ENCODE measurements at places on chromosomes 5 and 9. TPM values are rescaled to one million over a fixed set of nuclear protein-coding genes. Genes with fewer than 3 reads are reported as not detected.

DNA sequence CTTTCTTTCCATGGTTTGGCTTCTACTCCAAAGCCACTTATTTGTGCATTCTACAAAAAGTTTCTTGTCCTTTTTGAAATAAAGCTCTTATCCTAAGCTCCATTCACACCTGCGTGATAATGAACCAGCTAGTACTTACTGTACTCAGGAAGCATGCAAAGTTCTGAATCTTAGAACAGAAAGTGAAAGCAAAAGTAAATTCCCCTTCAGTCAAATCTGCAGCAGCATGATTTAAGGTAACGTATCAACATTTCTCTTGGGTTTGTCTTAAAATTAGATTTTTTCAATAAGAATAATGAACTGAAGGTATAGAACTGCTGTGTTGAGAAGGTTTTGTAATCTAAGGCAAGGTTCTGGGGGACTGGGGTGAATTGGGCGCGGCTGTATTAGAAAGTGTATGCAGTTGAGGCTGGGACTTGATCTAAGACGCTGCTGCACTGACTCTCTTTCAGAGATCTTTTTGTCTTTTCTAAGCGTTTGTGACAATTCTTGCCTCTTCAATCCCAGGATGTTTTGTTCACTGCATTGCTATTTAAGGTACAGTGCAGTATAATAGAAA, at the start of gene ERAP2:
Gene ERAP2 (plus strand): TSS at position 209 of the 559 bp plus-strand sequence. CDS start 3,186 bp downstream, outside the sequence.
- H3K4me1 ChIP-seq, result peaks cover 2% of the 10 kb centered on the region
- no peak for DNase-seq
- no peak within 1 kb of the TSS for H3K27ac ChIP-seq

Gene NR5A1
- not detected for total RNA-seq

DNA sequence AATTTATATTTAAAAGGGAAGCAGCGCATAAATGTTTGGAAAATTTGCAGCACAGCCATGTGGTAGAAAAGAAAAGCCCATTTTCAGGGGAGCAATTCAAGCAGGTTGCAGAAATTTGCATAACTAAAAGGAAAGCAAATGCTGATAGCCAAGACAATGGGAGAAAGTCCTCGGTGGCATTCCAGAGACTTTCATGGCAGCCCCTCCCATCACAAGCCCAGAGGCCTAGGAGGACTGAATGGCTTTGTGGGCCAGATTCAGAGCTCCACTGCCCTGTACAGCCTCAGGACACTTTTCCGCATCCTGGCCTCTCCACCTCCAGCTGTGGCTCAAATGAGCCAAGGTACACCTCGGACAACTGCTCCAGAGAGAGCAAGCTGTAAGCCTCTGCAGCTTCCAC, 462.9 kb downstream of the CDK5RAP2 start:
- DNase-seq, result no peak
- H3K4me1 ChIP-seq, result no peaks in the 10 kb centered on the region
- H3K36me3 ChIP-seq, result peaks cover 15% of the 10 kb centered on the region
- H3K27ac ChIP-seq, result no peak overlapping the region
- no peaks in the 10 kb centered on the region for H3K27me3 ChIP-seq

Gene TSLP
- total RNA-seq, result not detected

- no peaks in the 10 kb centered on the region for H3K36me3 ChIP-seq
- H3K4me3 ChIP-seq, result no peak overlapping the region
- no peak for DNase-seq
Measured at GRCh38 chr5:35066260-35066795, 18.6 kb upstream of the AGXT2 start.

GRCh38 chr9:14831661-14832060, 78.6 kb downstream of the FREM1 start:
- H3K4me3 ChIP-seq, result no peak overlapping the region
- no peak overlapping the region for H3K27ac ChIP-seq
- peaks cover 8% of the 10 kb centered on the region for H3K36me3 ChIP-seq

Gene MED7
- total RNA-seq, result 13.2 TPM

- peak overlapping the region; percentile 99 for H3K27ac ChIP-seq
- peaks cover 13% of the 10 kb centered on the region for H3K27me3 ChIP-seq
- peak; percentile 70 for DNase-seq
- peaks cover 10% of the 10 kb centered on the region for H3K36me3 ChIP-seq
- H3K4me3 ChIP-seq, result peak overlapping the region; percentile 100
Measured at GRCh38 chr9:100473276-100474081, 530 bp downstream of the TMEFF1 start.

DNA sequence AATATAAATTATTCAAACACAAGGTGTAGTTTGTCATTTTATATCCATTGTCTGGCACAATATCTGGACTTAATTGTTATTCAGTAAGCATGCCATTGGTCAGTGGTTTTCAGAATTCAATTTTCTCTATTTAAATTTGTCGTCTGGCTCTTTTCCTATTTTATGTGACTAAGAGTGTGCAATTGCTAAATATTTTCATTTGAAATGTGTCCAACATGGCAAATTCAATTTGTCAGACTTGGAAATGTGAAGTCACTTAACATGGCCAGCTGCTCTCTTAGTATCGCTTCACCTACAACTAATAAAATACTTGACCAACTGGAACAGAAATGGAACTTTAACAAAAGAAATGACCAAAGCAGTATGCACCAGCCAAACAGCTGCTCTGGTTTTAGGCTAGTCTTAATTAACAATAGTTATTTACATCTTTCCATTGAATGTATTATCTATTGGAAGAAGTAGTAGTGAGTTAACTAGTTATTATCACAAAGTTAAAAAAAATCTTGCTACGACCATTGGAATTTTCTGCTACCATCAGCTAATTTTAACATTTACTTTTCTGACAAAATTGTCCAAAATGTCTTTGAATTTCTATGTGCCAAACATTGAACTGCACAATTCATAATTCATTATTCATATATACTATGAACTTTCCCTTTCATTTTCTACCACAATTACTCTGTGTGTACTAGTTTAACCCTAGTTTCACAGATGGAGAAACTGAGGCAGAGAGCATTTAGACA, 720.7 kb upstream of the FAM174A start:
- no peaks in the 10 kb centered on the region for H3K36me3 ChIP-seq
- H3K4me1 ChIP-seq, result no peaks in the 10 kb centered on the region
- no peak overlapping the region for H3K4me3 ChIP-seq
- no peaks in the 10 kb centered on the region for H3K27me3 ChIP-seq

Gene IFNB1
- not detected for total RNA-seq

- no peaks in the 10 kb centered on the region for H3K36me3 ChIP-seq
- H3K27me3 ChIP-seq, result peaks cover 3% of the 10 kb centered on the region
- peaks cover 23% of the 10 kb centered on the region for H3K4me1 ChIP-seq
- no peak overlapping the region for H3K27ac ChIP-seq
- H3K4me3 ChIP-seq, result no peak overlapping the region
Measured at GRCh38 chr5:1497795-1498622, 25.8 kb downstream of the LPCAT1 start.

Gene ENC1
- total RNA-seq, result 302 TPM

DNA sequence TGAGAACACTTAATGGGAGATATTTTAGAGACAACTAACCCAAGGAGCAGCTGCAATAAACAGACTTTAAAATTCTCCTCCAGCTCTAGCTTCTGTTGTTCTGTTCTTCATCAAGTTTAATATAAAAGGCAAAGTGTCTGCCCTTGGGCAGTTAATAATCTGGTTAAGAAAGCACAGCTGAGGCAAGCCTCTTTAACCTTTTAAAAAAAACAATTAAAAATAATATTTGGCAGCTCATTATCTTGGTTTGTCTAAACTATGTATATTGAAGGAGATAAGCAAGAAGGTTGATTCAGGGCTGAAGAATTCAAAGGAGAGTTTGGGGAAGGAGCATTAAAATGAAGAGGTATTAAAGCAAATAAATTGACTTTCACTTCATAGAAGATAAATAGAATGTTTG, 75.4 kb downstream of the TSSK1B start:
- no peaks in the 10 kb centered on the region for H3K27me3 ChIP-seq
- peaks cover 10% of the 10 kb centered on the region for H3K36me3 ChIP-seq
- H3K4me3 ChIP-seq, result no peak overlapping the region
- no peak for DNase-seq
- no peak overlapping the region for H3K27ac ChIP-seq

- peaks cover 7% of the 10 kb centered on the region for H3K4me1 ChIP-seq
- no peak overlapping the region for H3K27ac ChIP-seq
- peaks cover 2% of the 10 kb centered on the region for H3K27me3 ChIP-seq
- peaks cover 10% of the 10 kb centered on the region for H3K36me3 ChIP-seq
Measured at GRCh38 chr5:125695996-125696655, 727.1 kb upstream of the GRAMD2B start.

DNA sequence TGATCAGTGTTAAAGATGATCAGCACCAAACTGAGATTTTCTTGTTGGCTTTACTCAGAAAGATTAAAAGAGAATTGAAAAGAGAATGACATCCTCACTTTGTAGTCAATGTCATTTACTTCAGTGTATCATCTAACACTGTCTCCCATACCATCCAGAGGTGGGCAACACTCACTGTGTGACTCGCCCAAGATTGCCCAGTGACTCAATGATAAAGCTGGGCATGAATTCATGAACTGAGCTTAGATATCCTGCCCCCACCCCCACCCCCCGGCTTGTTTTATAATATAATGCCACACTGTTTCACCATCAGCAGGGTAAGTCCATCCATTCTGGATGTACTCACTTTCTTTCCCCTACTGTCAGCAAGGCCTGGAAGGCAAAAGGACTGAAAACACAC, 242.2 kb downstream of the FAM114A2 start:
- peaks cover 2% of the 10 kb centered on the region for H3K4me1 ChIP-seq
- H3K36me3 ChIP-seq, result no peaks in the 10 kb centered on the region
- no peaks in the 10 kb centered on the region for H3K27me3 ChIP-seq
- H3K27ac ChIP-seq, result no peak overlapping the region

DNA sequence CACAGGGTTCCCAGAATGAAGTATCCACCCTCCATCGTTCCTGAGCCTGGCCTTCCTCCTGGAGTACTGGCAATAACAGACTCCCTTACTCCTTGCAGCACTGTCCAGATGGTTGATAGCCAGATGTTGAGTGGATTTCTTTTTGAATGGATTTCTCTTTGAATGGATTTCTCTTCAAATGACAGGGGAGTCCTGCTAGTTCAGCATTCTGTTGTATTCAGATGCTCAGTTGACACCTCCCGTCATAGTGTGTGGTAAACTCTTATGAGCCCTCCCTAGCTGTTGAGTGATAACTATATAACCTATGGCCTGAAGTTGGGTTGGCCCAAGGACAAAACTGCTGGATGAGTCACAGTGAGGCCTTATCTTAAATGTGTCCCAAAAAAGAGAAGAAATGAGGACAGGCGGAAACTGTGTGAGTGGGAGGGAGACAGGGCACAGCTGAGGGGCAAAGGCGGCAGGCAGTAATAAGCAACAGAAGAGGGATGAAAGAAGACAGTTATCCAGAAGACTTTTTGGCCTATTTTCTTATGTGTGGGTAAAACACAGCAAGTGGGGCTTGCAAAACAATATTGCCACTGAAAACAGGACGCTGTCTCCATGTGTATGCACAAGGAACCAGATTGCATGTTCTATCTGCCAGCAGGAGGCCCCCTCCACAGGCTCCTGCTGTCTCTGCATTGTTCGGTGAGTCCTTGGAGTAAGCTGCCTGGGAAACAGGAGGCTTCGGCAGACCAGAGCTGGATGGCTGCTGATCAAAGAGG, 209.5 kb upstream of the S1PR3 start:
- DNase-seq, result peak; percentile 29
- H3K36me3 ChIP-seq, result no peaks in the 10 kb centered on the region
- peaks cover 13% of the 10 kb centered on the region for H3K4me1 ChIP-seq
- H3K27ac ChIP-seq, result peak overlapping the region; percentile 9

DNA sequence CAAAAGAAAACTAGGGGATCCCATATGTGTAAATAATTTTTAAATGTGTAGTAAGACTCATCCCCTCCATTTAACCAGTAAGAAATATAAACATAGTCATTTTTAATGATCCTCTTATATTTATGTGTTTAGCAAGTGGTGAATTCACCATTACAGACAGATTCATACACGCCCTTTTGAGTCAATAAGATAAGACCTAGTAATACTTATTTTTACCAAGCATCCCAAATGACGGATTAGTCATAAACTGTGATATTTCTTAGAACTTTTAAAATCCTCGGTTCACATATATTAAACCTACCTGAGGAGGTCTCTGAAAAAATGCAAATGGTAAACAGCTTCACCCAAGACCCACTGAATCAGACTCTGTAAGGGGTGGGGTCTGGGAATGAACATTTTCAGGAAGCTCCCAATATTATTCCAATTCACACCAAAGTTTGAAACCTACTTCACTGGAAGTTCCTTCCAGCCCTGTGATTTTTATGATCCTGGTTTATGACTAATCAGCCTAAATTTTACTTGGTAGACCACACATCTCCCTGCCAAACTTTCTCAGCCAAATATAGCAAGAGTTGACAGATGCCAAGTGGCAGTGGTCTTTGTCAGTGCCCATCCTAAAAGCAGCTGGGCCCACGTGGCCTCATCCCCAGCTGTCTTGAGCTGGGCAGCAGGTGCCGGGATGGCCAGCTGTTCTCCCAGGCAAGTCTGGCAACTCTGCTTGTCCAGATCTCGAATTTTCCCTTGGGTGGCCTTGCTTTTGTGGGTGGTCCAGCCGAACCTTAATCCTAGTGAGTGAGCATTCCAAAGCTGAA, 559.0 kb upstream of the RGMB start:
- peaks cover 32% of the 10 kb centered on the region for H3K4me1 ChIP-seq
- no peaks in the 10 kb centered on the region for H3K36me3 ChIP-seq
- H3K4me3 ChIP-seq, result peak overlapping the region; percentile 28
- DNase-seq, result peak; percentile 67
- peaks cover 7% of the 10 kb centered on the region for H3K27me3 ChIP-seq
- peak overlapping the region; percentile 25 for H3K27ac ChIP-seq

- H3K4me1 ChIP-seq, result peaks cover 3% of the 10 kb centered on the region
- H3K27ac ChIP-seq, result no peak overlapping the region
- H3K36me3 ChIP-seq, result no peaks in the 10 kb centered on the region
- H3K27me3 ChIP-seq, result peaks cover 17% of the 10 kb centered on the region
Measured at GRCh38 chr5:139387611-139388197, 2.0 kb downstream of the MZB1 start.

Gene RANBP17
- 25.7 TPM for total RNA-seq

DNA sequence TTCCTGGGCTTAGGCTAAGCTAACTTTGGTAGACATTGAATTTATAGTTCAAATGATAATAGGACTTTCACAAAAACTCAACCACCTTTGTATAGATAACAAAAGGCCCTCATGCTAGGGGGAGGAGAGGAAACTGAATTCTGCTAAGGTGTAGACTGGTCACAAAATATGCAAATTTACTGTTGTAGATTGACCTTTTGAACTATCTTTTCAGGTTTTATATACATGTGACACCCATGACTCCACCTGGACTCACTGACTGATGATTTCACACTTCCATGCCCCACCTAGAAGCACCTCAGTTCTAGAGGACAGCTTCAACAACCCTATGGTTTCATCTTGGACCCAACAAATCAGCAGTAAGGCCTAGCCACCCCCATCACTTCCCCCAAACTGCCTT, 165.7 kb downstream of the CEMIP2 start:
- H3K27ac ChIP-seq, result no peak overlapping the region
- no peak for DNase-seq
- H3K4me3 ChIP-seq, result no peak overlapping the region
- H3K4me1 ChIP-seq, result no peaks in the 10 kb centered on the region
- no peaks in the 10 kb centered on the region for H3K27me3 ChIP-seq

GRCh38 chr9:125525921-125526631, 180.9 kb downstream of the MAPKAP1 start:
- no peak for DNase-seq
- H3K4me3 ChIP-seq, result no peak overlapping the region
- H3K36me3 ChIP-seq, result peaks cover 5% of the 10 kb centered on the region
- H3K27ac ChIP-seq, result no peak overlapping the region
- peaks cover 10% of the 10 kb centered on the region for H3K4me1 ChIP-seq

- DNase-seq, result peak; percentile 67
- H3K36me3 ChIP-seq, result no peaks in the 10 kb centered on the region
- peaks cover 4% of the 10 kb centered on the region for H3K27me3 ChIP-seq
- H3K4me1 ChIP-seq, result peaks cover 46% of the 10 kb centered on the region
Measured at GRCh38 chr9:136791516-136792276, 552 bp downstream of the TMEM141 start.

Gene ZNF879
- total RNA-seq, result 5.7 TPM

Gene TAS2R1
- total RNA-seq, result not detected

Gene PKD2L2
- total RNA-seq, result not detected

Gene ZBED3
- total RNA-seq, result 7.0 TPM

Measured in glutamatergic neuron (in vitro differentiated cells).